Stimulated activated CD8-positive, alpha-beta memory T cell treated with anti-CD3 and anti-CD28 coated beads, Interleukin-4, amount 100 ng/mL, for 1 hour (primary cell): ENCODE measurements at places on chromosomes 1 and 21.

DNA sequence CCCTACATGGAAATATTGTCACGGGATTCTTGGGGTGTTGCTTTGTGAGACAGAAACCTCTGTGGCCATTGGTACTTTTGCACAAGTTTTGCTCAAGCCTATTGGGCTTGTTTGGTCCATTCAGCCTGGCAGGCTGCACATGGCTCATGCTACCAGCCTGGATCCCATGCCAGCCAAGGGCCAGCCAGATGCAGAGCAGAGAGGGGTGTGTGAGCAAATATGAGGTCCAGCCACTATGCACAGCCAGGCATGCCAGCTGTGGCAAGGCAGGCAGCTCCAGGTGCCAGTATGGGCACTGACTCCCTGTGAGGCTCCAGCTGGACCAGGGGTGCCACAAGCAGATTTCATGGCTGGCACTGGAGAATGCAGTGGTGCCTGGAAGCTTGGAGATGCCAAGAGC lies 6.7 kb upstream of the CHD1L start:
- no peak for DNase-seq

GRCh38 chr1:177511036-177511435 lies 340.3 kb downstream of the BRINP2 start:
- DNase-seq = no peak

DNA sequence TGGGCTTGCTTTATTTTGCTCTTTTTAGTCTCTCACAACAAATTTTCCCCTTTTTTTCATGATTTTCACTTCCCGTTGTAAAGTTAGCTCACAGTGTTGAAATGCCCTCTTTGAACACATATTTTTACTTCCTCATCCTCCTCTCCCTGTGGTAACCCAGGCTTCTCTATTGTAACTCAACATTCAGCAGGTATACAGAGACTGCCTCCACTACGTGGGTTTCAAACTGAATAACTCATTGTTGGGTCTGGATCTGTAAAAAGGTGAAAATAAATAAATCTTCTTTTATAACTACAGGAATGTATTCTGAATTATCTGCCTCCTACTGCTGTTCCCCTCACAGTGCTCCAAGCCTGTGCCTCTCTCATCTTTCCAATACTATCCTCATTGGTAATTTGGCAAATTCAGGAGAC lies 166.4 kb downstream of the RUNX1 start:
- DNase-seq = no peak

DNA sequence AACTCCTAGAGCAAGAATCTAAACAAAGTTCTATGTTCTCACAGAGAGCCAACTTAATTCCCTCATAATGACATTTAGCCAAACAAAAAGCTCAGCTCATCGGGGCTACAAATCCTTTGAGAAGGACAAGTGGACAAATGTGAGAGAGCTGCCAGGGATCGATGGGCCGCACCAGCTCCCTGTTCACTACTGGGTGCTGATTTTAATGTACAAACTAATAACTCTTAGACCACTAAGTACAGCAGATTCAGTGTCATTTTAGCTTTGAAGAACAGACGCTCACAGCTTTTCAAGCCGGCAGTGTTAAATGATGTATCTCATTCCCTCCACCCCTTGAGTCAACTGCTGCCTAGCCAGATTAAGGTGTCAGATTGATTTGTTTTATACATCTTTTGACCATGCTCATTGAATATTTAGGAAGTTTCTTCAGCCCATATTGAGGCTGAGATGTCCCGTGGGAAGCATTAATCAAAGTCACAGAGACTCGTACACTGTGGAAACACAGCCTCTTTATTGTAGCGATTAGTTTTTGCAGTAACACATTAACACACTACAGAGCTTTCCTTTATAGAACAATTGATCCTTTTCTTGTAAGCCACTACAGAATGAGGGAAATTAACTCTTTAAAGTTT lies 21.1 kb downstream of the PROX1 start:
- no peak for DNase-seq

DNA sequence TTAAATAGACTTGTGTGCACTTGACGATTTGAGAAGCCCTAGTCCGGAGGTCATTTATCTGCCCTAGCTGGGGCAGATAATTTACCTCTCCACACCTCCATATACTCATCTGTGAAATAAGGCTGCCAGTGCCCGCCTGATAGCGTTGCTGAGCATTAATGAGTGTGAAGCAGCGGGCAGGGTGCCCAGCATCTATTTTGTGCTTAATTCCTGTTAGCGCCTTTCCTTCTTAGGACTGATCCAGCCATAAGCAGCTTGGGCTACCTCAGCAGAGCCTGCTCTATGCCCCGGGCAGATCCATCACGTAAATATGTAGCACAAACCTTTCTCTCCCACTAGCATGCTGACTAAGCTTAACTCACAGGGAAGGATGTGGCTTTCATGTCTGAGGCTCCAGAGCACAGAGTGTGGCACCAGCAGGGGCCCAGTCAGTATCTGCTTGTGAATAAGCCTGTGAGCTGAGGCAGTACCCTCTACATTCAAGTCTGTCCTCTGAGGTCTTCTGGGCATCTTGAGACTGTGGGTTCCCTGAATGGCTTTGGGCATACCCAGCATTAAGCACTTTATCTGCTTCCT lies 21.5 kb upstream of the RNF187 start:
- no peak for DNase-seq

DNA sequence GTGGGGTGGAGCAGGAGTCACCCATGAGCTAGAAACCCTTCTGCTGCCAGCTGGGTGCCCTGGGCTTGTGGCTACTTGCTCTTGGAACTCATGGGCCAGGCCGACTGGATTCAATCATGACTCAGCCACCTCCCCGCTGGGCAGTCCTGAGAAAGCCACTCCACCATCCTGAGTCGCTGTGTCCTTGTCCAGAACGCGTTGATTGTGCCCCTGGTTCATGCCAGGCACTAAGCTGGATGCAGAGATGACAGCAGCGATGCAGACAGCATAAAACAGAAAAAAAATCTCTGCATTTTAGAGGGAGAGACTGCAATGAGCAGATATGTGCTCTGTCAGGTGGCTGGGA lies 10.6 kb downstream of the PADI1 start:
- no peak for DNase-seq
